Osteocyte (in vitro differentiated cells): ENCODE measurements at places on chromosomes 16 and 17. TPM values are rescaled to one million over a fixed set of nuclear protein-coding genes. Genes with fewer than 3 reads are reported as not detected.
A peak's percentile ranks its signal among the peaks of the same experiment; 100 is the strongest.

DNA sequence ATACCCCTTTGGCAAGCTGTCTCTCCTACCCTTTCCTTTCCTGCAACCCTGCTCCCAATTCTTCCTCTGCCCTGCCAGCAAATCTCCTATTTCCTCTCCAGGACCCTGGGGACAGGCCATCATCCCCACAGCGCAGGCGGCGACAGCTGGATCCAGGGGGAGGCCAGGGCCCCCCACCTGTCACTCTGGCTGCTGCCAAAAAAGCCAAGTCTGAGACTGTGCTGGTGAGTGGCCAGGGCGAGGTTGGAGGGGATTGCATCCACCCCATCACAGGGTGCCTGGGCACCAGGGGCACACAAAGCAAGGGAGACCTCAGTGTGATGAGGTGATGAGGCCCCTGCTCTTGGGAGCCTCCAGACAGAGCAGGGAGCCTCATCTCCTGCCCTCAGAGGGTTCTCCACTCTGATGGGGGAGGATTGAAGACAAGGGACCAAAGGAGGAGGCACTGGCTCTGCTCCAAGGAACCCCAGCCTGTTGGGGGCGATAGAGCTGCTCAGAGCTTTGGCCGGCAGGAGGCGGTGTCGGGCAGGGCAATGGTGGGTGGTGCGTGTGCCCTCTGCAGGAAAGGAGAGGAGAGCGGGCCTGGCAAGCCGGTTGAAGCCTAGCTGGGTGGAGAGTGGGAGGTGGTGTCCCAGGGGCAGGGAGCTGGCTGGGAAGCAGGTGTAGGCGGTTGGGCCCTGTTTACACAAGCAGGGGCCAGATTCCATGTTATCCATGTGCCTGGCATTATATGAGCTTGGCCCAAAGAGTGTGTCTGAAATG lies 15.6 kb upstream of the PDK2 start:
- DNase-seq, result no peak
- peaks cover 5% of the 10 kb centered on the region for H3K4me1 ChIP-seq
- no peak overlapping the region for H3K4me3 ChIP-seq
- H3K36me3 ChIP-seq, result peaks cover 69% of the 10 kb centered on the region
- H3K27ac ChIP-seq, result peak overlapping the region; percentile 44

DNA sequence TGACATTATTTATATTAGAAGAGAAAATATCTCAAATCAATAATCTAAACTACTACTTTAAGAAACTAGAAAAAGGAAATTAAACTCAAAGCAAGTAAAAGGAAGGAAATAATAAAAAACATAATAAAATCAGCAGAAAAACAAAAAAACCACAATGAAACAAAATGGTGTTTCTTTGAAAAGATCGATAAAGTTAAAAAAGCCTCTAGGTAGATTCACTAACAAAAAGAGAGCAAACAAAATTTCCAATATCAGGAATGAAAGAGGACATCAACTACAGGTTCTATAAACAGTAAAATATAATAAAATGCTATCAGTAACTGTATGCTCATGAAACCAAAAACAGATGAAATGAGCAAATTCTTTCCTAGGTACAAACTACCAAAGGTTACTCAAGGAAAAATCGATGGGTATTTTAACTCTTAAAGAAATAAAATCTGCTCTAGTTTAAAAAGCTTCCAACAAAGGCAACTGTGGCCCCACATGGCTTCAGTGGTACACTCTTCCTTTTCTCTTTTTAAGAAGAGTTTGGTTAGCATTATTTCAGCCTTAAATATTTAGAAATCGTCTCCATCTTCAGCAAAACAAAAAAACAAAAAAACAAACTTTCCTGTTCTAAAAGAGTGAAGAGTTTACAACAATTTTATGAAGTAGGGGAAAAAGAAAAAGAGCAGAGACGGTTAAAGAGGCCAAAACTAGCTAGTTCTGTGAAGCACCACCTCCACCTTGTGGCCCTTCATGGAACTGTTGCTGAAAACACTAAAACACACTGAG lies 102.2 kb downstream of the TRIM37 start:
- H3K27ac ChIP-seq, result peak overlapping the region; percentile 72
- peaks cover 10% of the 10 kb centered on the region for H3K36me3 ChIP-seq
- DNase-seq, result no peak
- H3K4me1 ChIP-seq, result peaks cover 32% of the 10 kb centered on the region
- no peak overlapping the region for H3K4me3 ChIP-seq

DNA sequence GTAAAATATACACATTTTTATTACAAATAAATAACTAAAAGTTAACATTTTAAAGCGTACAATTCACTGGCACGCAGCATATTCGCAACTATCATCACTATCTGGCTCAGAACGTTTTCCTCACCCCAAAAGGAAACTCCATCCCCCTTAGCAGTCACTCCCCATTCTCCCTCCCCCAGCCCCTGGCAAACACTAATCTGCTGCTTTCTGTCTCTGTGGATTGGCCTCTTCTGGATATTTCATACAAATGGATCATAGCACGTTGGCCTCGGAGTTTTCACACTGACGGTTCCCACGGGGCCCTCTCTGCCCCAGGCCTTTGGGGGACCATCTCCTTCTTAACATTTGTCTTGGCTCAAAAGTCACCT lies 64.6 kb downstream of the RTN4RL1 start:
- H3K4me3 ChIP-seq, result no peak overlapping the region
- no peaks in the 10 kb centered on the region for H3K36me3 ChIP-seq
- no peaks in the 10 kb centered on the region for H3K27me3 ChIP-seq
- peaks cover 45% of the 10 kb centered on the region for H3K4me1 ChIP-seq
- H3K27ac ChIP-seq, result peak overlapping the region; percentile 5

DNA sequence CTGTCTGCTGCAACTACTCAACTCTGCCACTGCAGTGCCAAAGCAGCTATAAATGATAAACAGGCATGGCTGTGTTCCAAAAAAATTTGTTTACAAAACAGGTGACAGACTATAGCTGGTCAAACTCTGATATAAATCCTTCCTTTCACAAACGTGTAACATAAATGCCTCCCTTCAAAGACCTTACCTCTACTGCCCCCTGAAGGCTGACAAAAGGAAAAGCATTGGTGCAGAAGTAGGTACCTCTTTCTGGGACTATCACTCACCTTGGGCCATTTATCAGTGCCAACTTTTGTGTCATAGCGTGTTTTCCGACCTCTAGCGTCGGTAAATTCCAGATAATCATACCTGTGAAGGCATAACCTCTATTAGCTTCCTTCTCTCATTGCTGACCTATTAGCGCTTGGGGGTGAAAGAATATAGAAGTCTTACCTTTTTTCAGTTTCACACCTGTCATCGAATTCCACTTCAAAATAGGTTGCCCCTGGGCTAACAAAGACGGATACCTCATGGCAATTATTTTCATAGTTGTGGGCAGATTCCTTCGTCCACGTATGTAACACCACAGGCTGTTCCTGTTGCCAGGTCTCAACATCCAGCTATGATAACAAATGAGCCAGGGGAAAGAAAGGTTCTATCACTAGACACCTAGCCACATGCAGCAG lies 67.9 kb downstream of the ZZEF1 start:
- H3K4me3 ChIP-seq, result no peak overlapping the region

DNA sequence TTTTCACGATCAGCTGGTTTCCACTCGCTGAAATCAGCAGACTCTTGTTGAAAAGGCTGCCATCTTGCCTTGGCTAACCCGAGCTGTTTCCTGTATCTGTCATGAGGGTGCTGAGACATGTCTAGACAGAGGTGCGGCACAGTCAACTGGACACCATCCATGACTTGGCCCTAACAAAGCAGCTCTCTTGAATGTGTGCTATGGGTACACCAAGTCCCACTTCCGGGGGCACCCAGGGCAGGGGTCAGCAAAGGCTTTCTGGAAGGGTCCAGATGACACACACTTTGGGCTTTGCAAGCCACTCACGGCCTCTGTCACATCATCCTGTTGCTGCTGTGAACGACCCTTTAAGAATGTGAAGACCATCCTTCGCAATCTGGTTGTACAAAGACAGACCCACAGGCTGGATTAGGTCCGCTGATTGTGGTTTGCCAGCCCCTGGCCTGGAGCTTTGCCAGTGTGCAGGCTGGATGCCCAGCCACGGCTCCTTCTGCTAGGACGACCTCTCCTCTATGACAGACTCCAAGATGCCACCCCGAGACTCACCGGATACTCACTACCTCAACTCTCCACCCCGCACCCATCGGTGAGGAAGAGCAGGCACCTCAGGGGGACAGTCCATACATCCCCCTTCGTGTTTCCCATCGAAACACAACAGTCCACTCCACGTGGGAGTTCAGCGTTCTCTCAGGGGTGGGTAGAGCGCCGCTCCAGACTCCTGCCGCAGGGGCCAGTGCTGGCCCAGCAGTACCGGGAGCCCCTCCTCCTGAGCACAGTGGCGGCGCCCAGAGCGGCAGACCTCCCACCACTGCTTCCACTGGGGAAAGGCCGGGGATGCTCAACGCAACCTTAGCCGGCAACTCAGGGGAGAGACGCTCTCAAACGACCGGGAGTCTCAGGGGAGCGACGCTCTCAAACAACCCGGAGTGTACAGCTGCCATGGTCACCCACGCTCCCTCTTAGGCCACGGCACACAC lies 123.5 kb downstream of the ANKRD11 start:
- no peak for DNase-seq
- H3K4me3 ChIP-seq, result no peak overlapping the region
- peaks cover 78% of the 10 kb centered on the region for H3K4me1 ChIP-seq
- H3K36me3 ChIP-seq, result peaks cover 3% of the 10 kb centered on the region
- no peaks in the 10 kb centered on the region for H3K27me3 ChIP-seq

- H3K27me3 ChIP-seq, result no peaks in the 10 kb centered on the region
- peak; percentile 91 for DNase-seq
- peak overlapping the region; percentile 82 for H3K27ac ChIP-seq
- H3K36me3 ChIP-seq, result no peaks in the 10 kb centered on the region
These were observed 114.4 kb downstream of the SEC14L1 start for GRCh38 chr17:77254951-77255825.

The KRT37 gene
- not detected in 2 replicates for total RNA-seq

- no peak overlapping the region for H3K27ac ChIP-seq
- H3K36me3 ChIP-seq, result peaks cover 3% of the 10 kb centered on the region
- peaks cover 28% of the 10 kb centered on the region for H3K4me1 ChIP-seq
- H3K4me3 ChIP-seq, result peak overlapping the region; percentile 51
- no peak for DNase-seq
- H3K27me3 ChIP-seq, result peaks cover 5% of the 10 kb centered on the region
These were observed 2.2 kb upstream of the UQCRC2 start for GRCh38 chr16:21950782-21951521.

DNA sequence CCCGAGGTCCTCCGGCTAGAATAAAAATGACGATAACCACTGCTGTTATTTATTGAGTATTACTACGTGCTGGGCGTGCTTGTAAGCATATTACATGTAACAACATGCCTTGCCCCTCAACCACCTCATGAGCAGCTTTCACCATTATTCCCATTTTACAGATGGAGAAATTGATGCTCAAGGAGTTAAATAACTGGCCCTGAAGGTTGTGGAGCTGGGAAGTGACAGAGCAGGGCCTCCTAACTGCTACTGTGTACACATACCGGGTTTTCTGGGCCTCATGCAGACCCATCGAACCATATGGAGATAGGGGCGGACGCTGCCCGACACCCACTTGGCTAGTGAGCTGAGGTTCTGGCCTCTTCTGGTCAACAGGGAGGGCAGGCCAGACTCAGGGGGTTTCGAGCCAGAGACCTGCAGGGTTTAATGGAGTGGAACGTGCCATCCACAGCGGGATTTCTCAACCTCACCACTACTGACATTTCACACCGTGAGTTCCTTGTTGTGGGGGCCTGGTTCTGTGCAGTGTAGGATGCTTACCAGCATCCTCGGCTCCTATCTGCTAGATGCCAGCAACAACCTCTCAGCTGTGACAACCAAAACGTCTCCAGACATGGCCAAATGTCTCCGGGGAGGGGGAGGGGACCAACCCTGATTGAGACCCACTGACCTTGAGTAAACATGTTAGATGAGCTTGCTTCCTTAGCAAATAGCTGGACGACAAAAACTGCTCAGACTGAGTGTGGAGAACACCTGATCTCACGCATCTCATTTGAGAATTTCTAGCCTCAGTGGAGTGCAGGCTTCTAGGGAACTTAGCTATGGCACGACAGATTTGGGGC lies 432.0 kb downstream of the SLC39A11 start:
- no peak for DNase-seq
- H3K4me1 ChIP-seq, result peaks cover 12% of the 10 kb centered on the region

The ARMC7 gene
- total RNA-seq, result 12.8 and 13.6 TPM in 2 replicates

- DNase-seq, result peak; percentile 84
- no peak overlapping the region for H3K4me3 ChIP-seq
- no peaks in the 10 kb centered on the region for H3K4me1 ChIP-seq
- no peaks in the 10 kb centered on the region for H3K27me3 ChIP-seq
- H3K27ac ChIP-seq, result no peak overlapping the region
- peaks cover 3% of the 10 kb centered on the region for H3K36me3 ChIP-seq
These were observed 562.7 kb upstream of the WSB1 start for GRCh38 chr17:26731005-26731921.

The CACNG5 gene
- not detected in 2 replicates for total RNA-seq

The ASGR2 gene
- total RNA-seq, result not detected in 2 replicates

GRCh38 chr16:10967986-10968385 lies 23.6 kb downstream of the CLEC16A start:
- no peaks in the 10 kb centered on the region for H3K27me3 ChIP-seq
- H3K27ac ChIP-seq, result no peak overlapping the region
- no peak for DNase-seq

GRCh38 chr17:48804936-48805411 lies 12.1 kb downstream of the TTLL6 start:
- H3K27ac ChIP-seq, result no peak overlapping the region
- DNase-seq, result peak; percentile 87
- H3K36me3 ChIP-seq, result no peaks in the 10 kb centered on the region
- peaks cover 42% of the 10 kb centered on the region for H3K27me3 ChIP-seq
- H3K4me1 ChIP-seq, result no peaks in the 10 kb centered on the region

The P2RX1 gene
- total RNA-seq, result not detected in 2 replicates

- H3K36me3 ChIP-seq, result no peaks in the 10 kb centered on the region
- no peaks in the 10 kb centered on the region for H3K27me3 ChIP-seq
- H3K4me1 ChIP-seq, result no peaks in the 10 kb centered on the region
These were observed 282.2 kb upstream of the CDH5 start for GRCh38 chr16:66084306-66084705.

The DNASE1L2 gene
- total RNA-seq, result 1.2 and 1.7 TPM in 2 replicates

The TBC1D3H gene
- total RNA-seq, result not detected in 2 replicates

The CLDN6 gene
- 0.32 TPM in 1 of 2 replicates, not detected in the other for total RNA-seq

- H3K36me3 ChIP-seq, result no peaks in the 10 kb centered on the region
- peaks cover 6% of the 10 kb centered on the region for H3K4me1 ChIP-seq
- peaks cover 16% of the 10 kb centered on the region for H3K27me3 ChIP-seq
- H3K4me3 ChIP-seq, result no peak within 1 kb of the TSS
- H3K27ac ChIP-seq, result no peak within 1 kb of the TSS
- no peak for DNase-seq
These were observed at the start of gene ZG16 for GRCh38 chr16:29777576-29778350. ZG16 (plus strand) TSS chr16:29778256; CDS start chr16:29779267, 1,011 bp downstream.

DNA sequence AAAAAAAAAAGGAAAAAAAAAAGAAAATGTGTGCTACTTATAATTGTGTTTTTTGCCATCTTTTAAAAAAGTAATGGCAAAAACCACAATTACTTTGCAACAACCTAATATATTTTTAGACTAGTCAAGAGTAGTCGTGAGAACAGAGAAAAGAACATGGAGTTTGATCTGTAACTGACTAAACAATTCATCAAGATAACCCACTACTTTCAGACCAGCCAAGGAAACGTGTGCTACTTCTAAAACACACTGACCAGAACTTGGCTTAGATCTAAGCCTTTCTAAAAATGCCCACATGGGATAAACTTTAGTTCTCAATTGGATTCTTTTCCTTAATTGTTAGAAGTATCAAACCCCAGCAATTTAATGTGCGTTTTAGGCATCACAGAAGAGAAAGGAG lies 616 bp downstream of the PECAM1 start:
- no peaks in the 10 kb centered on the region for H3K27me3 ChIP-seq
- no peak for DNase-seq
- no peak overlapping the region for H3K4me3 ChIP-seq
- H3K36me3 ChIP-seq, result no peaks in the 10 kb centered on the region
- H3K4me1 ChIP-seq, result peaks cover 28% of the 10 kb centered on the region

The NPIPB4 gene
- total RNA-seq, result 153 and 163 TPM in 2 replicates

The VPS4A gene
- total RNA-seq, result 33.6 and 34.7 TPM in 2 replicates

The AOC3 gene
- 1.1 and 1.3 TPM in 2 replicates for total RNA-seq
